ENCODE measurements at places on chromosomes 5 and 9. TPM values are rescaled to one million over a fixed set of nuclear protein-coding genes. Genes with fewer than 3 reads are reported as not detected.

MELK gene
- 17.2 TPM for total RNA-seq

FOXD4L4 gene
- 0.22 TPM for total RNA-seq

LHX3 gene
- not detected for total RNA-seq

EGFL7 gene
- total RNA-seq: 7.2 TPM

SPINK1 gene
- 0.33 TPM for total RNA-seq

FAM114A2 gene
- 40.2 TPM for total RNA-seq

GABRA1 gene
- total RNA-seq: not detected

CDC20B gene
- 0.22 TPM for total RNA-seq

GABRA6 gene
- not detected for total RNA-seq

MIGA2 gene
- total RNA-seq: 26.6 TPM

CCNB1 gene
- total RNA-seq: 133 TPM

ENHO gene
- not detected for total RNA-seq

ZNF366 gene
- total RNA-seq: under 0.01 TPM

FUBP3 gene
- 48.9 TPM for total RNA-seq

PTTG1 gene
- total RNA-seq: 119 TPM

KCNIP1 gene
- total RNA-seq: not detected

IL7R gene
- total RNA-seq: 4.9 TPM

DNAH5 gene
- 0.11 TPM for total RNA-seq

ADAMTS19 gene
- total RNA-seq: 1.2 TPM

DAB2IP gene
- 14.4 TPM for total RNA-seq

NUTM2F gene
- total RNA-seq: not detected

S1PR3 gene
- total RNA-seq: 14.5 TPM

SPINK4 gene
- total RNA-seq: not detected

PCDHGB4 gene
- total RNA-seq: 11.3 TPM

SPINK6 gene
- not detected for total RNA-seq

LCN2 gene
- not detected for total RNA-seq

KCNT1 gene
- not detected for total RNA-seq

UTP15 gene
- total RNA-seq: 25.9 TPM

SHOC1 gene
- total RNA-seq: not detected

OSMR gene
- total RNA-seq: 59.1 TPM

PTGES gene
- 4.1 TPM for total RNA-seq

HOMER1 gene
- 21.5 TPM for total RNA-seq

NDUFAF2 gene
- 44.2 TPM for total RNA-seq

FSTL4 gene
- total RNA-seq: not detected

DIRAS2 gene
- 1.4 TPM for total RNA-seq

COL23A1 gene
- under 0.01 TPM for total RNA-seq

TLX3 gene
- not detected for total RNA-seq

PIP5K1B gene
- total RNA-seq: under 0.01 TPM

ST8SIA4 gene
- total RNA-seq: 0.22 TPM

ACER2 gene
- 1.8 TPM for total RNA-seq

CXCL14 gene
- 0.22 TPM for total RNA-seq

SH2D3C gene
- 0.11 TPM for total RNA-seq

ZNF883 gene
- total RNA-seq: 2.2 TPM
